Activated naive CD8-positive, alpha-beta T cell treated with anti-CD3 and anti-CD28 coated beads for 36 hours (primary cell): ENCODE measurements at places on chromosomes 7 and 10.

DNA sequence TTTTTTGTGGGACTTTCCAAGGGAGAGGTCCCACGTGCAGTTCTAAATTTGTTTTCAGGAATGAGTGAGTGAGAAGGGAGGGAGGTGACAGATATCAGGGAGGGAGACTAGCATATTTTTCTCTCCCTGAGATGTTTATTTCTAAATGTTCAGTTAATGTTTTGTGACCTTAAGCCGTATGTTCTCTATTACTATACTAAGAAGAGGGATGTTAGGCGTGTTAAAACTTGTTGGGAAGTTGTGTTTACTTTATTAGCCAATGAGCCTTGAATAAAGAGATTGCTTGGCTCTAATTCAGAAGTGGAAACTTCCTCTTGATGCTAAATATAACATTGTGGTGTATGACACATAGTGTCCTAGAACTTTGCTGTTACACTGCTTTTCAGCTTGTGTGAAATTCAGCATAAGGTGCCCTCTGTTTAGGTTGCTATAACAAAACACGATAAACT lies 37.3 kb downstream of the DNAH11 start:
- DNase-seq: no peak

- DNase-seq: peak; percentile 26
Observed at GRCh38 chr10:50421026-50421719, 169.9 kb upstream of the ASAH2 start.

- DNase-seq: no peak
Observed at GRCh38 chr7:75565132-75565837, 73.2 kb downstream of the SPDYE5 start.

GRCh38 chr7:14770614-14771013 lies 131.9 kb downstream of the DGKB start:
- DNase-seq: no peak

GRCh38 chr7:92623544-92623943 lies 33.4 kb upstream of the FAM133B start:
- DNase-seq: no peak

DNA sequence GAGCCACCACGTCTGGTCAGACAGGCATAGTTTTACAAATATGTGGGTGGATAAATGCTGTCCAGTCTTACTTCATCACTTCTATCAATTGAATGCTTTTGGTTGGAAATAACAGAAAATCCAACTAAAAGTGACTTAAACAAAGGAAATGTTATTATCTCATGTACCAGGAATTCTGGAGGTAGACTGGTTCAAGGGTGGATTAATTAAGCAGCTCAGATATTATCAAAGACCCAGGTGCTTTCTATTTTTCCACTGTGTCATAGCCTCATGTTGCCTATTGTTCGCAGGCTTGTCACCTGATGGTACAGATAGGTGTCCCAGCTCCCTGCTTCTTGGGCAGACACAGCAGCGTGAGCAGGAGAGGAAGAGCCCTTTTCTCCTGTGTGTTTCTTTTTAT lies 156.1 kb upstream of the CTBP2 start:
- no peak for DNase-seq

GRCh38 chr7:1735262-1735661 lies 65.2 kb downstream of the ELFN1 start:
- no peak for DNase-seq

DNA sequence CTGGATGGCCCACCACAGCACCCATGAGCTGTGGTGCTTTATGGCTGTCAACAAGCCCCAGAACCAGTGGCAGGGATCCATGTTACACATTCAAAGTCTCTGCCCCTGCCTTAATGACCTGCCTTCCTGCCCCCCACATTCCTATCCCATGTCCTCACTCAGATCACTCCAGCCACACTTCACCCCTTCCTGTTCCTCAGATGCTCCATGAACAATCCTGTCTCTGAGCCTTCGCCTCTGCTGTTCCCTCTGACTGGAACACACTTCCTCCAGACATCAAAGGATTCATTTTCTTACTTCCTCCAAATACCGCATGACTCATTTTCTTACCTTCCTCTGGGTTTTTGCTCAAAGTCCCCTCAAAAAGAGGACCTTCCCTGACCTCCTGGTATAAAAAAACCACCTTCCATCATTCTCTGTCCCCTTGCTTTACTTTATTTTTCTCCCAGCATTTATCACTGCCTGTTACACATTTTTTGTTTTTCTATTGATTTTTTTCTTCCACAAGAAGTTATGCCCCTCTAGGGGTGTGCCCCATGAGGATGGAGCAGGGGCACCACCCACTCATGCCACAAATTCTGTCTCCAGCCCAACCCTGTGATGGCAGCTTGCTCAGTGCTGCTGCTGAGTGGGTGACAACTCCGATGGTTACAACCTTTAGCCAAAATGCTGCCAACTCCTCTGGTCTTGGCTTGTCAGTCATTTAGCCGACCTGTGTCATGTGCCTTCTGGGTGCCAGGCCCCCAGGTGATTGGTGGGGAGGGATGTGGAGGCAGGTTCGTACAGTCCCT lies 18.2 kb downstream of the COL13A1 start:
- DNase-seq: no peak

GRCh38 chr10:84685047-84685660 lies 356.8 kb downstream of the CCSER2 start:
- DNase-seq: no peak

GRCh38 chr7:159062569-159062968 lies 82.1 kb downstream of the VIPR2 start:
- DNase-seq: no peak

DNA sequence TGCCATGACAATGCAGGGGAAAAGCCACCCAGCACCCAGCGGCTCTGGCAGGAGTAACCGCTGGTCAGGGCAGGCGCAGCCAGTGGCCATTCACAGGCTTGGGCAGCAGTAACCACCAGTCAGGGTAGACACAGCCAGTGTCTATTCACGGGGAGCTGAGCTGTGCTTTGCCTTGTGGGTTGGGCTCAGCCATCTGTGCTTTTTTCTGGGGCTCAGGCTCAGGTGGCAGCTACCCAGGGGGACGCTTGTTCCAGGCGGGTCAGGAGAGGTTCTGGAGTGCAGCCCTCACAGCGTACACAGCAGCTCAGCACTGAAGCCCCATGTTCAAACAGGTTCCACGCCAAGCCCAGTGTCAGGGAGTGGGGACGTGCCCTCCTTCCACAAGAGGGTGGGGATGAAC lies 28.5 kb downstream of the FOXL3 start:
- no peak for DNase-seq

- peak; percentile 57 for DNase-seq
Observed at GRCh38 chr10:12350167-12350872, 973 bp downstream of the CAMK1D start.

GRCh38 chr7:81244224-81244623 lies 325.4 kb upstream of the SEMA3C start:
- DNase-seq: no peak

- DNase-seq: no peak
Observed at GRCh38 chr10:23294638-23295247, 49.9 kb downstream of the C10orf67 start.

DNA sequence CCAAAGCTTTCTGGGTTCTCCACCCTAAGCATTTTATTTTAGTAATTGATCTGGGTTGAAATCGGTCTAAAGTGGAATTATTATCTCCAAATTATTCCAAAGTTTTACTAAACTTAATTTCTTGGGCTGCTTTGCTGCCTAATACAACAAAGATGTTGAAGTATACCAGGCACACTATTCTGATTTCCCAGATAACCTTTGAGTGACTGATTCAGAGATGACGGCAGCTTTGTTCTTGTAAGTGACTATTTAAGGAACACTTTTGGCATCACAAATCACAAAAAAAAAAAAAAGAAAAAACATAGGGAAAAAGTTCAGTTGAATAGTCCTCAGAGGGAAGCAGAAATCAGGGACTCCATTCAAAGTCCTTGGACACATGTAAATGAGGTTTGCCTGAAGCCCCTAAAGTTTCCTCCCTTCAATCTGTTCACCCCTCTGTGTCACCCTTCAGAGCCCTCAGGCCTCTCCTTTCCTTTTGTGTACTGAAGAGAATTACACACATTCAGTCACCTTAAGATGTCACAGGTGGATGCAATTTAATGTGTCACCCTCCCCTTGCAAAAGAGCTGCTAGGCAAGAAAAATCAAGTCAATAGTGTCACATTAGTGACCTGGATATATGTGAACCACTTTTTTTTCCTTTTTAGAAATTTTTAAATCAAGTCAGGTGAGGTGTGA lies 81.5 kb downstream of the RTKN2 start:
- DNase-seq: no peak

DNA sequence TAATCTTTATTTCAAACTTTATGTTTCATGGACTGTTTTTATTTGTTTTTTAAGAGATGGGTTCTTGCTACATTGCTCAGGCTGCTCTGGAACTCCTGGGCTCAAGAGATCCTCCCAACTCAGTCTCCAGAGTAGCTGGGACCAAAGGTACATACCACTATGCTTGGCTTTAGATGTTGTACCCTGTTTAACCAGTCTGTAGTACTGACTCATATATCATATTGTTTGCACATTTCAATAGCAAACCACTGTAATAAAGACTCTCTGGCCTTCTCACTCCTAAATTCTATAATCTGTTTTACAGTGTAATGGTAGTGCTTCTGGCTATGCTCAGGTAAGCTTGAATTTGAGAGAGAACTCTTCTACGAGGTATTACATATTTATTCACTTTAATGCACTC lies 413.6 kb upstream of the PCDH15 start:
- no peak for DNase-seq

GRCh38 chr7:514651-515598 lies 4.7 kb downstream of the PDGFA start:
- DNase-seq: no peak

DNA sequence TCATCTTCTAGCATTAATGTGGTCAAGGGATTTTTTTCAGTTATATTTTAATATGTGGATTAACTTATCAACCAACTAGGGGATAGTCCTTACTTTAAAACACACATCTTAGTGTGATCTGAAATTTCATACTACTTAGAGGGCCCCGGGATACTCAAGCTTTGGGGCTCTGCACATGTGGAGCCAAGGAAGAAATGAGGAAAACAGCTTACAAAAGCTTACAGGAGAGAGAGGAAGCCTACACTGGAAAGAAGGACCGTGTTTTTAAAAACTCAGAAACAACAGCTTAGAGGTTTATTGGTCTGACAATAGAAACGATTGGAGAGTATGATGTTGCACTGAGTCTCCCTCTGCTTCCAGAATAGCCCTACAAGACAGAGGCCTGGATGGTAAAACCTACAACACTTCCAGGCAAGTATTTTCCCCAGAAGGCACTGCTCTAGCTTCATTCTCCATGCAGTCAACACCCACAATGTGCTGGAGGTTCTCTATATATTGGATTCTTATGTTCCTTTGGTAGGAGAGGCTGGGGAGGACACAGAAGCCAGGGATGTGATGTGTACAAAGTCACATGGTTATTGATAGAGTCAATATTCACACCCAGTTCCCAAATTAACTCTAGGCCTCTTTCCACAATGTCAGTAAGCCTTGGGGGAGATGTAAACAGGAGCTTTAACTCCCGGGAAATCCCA lies 47.3 kb downstream of the JCAD start:
- DNase-seq: no peak

GRCh38 chr10:58827381-58827780 lies 314.7 kb downstream of the BICC1 start:
- DNase-seq: no peak

GRCh38 chr7:65509368-65510186 lies 135.9 kb downstream of the ZNF92 start:
- DNase-seq: no peak

DNA sequence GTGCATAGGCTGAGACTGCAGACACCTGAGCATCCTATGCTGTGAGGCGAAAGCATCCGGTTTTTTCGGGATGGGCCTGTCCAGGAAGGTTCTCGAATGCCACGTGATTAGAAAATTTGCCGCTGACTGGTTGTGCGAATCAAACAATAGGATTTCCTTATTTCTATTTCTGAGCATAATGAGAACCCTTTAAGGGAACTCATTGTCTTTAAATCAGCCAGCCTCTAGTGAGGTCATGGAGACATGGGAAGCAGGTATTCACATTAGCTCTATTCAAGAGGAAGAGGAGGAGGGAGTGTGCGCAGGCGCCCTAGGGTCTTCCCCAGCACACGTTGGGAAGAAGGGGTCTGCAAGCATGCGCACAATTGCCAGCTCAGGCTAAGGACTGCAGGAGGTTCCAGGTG lies 5.6 kb downstream of the GIMAP1 start:
- DNase-seq: no peak

DNA sequence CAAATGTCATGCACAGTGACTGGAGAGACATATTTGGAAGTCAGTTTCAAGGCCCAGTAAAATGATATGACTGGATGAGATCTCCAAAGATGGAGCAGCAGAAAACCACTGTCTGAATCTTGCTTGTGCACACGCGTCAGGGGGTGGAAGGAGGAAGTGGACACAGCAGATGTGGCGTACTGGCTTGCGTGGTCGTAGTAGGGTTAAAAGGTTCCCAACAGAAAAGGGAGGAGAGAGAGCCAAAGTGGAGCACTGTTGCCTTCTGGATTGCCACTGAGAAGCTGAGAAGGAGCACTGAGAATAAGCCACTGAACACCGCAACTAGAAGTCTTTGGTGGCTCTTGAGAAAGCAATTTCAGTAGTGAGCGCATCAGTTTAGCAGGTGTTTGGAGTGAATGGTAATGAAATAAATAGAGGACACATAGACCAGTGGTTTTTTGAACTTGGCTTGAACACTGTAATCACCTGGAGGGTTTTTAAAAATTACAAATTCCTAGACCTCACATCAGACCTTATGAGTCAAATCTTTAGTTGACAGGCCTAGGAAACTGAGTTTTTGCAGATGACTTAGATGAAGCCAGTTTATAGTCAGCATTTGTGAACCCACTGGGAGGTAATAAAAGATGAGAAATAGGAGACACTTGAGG lies 227.3 kb downstream of the PTEN start:
- no peak for DNase-seq

DNA sequence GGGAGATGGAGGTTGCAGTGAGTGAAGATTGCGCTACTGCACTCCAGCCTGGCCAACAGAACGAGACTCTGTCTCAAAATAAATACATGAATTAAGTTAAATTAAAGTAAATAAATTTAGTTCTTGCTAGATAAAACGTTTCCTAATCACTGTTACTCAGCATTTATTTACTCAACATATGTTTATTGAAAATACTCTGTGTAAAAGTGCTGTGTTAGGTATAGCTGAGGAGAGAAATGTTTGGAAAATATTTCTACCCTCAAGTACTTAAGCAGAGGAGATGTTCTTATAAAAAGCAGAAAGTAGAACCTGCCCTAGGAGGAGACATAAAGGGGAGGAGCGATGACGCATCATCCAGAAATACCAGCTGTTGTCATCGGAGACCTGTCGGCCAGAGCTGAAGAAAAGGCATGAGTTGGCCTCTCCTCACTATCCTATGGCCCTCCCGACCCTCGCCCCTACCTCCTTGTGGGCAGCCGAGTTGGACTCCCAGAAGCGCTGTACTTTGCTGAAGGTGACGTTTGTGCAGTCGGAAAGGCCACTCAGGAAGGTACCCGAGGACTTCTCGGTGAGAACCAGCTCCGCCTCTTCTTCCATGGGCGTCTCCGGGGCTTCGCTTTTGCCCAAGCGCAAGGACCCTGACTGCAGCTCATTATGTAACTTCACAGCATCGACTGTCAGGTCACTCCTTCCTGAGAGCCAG lies 1.1 kb downstream of the RRP12 start:
- DNase-seq: no peak

GRCh38 chr7:27464970-27465369 lies 197.7 kb downstream of the HIBADH start:
- no peak for DNase-seq
